ENCODE measurements at places on chromosomes 7 and 10. TPM values are rescaled to one million over a fixed set of nuclear protein-coding genes. Genes with fewer than 3 reads are reported as not detected.

Gene TACC2
- not detected for total RNA-seq

Gene IFRD1
- 51.7 TPM for total RNA-seq

Gene SFRP4
- not detected for total RNA-seq

Gene CHAT
- 2.2 TPM for total RNA-seq

Gene ACSM6
- total RNA-seq: not detected

Gene ACBD7
- 4.8 TPM for total RNA-seq

Gene CLDN4
- not detected for total RNA-seq

Gene EGFR
- not detected for total RNA-seq

Gene SPDYE6
- not detected for total RNA-seq

Gene MRC1
- not detected for total RNA-seq

Gene PLAC9
- total RNA-seq: not detected

Gene SFTPA1
- total RNA-seq: not detected

Gene ANKRD1
- not detected for total RNA-seq

DNA sequence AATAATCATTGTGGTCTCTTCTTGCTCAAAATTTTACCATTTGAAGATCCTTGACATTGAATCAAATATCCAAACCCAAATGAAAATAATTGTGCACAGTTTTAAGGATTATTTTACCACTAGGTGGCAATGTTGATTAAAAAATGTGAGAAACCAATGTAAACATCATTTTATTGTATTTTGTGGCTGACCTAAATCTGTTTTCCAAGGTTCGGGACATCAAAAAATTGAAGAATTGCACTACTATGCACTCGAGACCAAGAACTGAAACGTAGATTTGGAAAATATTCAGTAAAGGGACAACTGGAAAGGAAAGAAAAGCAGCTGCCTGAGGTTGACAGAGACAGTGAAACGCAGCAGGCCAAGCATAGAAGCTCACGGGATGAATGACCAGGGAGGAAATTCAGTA is 259.3 kb downstream of the SNX13 start:
- DNase-seq: no peak

DNA sequence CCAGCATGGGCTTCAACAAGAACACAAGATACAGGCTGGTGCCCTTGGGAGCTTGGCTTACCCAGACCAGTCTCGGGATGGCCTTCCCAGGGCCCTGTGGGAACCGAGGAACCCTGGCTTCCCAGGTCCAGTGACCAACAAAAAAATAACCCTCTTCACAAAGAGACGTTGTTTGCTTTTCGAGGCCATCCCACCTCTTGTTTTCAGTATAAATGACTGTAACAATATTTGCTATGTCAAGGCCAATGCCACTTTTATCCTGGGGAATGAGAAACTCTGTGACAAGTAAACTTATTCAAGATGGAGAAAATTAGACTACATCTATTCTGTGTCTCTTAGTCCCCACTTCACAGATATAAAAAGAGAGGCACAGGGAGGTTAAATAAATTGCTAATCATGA is 138.8 kb downstream of the PRPF18 start:
- no peak for DNase-seq

DNA sequence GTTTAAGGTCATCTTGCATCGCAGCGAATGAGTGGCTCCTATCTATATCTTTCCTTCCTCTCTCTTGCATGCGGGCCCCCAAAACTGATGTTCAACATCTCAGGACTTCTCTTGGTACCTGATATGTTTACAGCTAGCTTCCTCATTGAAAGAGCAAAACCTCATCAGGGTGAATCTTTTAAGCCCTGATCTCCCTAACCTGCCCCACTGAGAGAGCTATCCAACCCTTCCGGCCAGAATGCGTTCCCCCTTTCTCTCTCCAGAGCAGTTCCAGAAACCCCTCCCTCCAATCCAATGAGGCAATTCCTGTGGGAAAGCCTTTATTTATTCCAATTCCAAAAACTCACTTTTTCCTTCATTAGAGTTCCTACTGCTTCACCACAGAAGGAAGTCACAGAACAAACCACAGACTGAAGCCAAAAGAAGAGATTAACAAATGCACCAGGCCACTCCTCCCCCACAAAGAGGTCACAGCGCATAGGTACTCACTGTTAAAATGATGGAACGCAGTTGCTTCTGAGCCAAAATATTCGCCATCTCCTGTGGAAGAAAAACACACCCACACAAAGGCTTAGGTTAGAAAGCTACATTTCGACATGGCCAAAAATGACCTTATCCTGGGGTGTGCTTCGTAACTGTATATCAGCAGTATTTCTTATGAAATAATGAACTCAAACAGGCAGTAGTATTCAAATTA is 232.4 kb downstream of the ELMO1 start:
- no peak for DNase-seq

- no peak for DNase-seq
Measured at GRCh38 chr7:68470836-68471435, 1127.3 kb upstream of the AUTS2 start.

- DNase-seq: no peak
Measured at GRCh38 chr7:107810626-107811025, 7.6 kb upstream of the SLC26A3 start.

DNA sequence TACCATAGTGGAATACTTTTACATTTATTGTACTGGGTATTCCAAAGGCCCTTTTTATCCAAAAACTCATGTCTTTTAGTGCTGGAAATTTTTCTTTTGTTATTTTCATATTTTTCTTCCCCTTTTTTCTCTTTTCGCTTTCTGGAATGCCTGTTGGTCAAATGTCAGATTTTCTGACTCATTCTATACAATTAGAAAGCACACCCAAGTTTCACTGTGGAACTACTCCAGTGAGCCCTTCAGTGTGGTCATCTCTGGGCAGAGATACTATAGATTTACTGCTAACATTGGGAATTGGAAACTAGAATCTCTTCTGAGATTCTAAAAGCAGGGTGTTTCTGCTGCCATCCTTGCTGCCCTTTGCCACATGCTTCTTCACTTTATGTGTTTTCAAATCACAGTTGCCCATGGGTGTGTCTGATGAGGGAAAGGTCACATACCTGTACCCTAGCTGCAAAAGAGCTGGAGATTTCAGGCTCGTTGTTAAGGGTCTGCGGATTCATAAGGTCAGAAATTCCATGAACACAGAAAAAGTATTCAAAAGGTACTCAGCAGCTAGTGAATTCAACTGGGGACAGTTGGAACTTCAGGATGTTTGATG is 5.6 kb upstream of the WASL start:
- DNase-seq: no peak

DNA sequence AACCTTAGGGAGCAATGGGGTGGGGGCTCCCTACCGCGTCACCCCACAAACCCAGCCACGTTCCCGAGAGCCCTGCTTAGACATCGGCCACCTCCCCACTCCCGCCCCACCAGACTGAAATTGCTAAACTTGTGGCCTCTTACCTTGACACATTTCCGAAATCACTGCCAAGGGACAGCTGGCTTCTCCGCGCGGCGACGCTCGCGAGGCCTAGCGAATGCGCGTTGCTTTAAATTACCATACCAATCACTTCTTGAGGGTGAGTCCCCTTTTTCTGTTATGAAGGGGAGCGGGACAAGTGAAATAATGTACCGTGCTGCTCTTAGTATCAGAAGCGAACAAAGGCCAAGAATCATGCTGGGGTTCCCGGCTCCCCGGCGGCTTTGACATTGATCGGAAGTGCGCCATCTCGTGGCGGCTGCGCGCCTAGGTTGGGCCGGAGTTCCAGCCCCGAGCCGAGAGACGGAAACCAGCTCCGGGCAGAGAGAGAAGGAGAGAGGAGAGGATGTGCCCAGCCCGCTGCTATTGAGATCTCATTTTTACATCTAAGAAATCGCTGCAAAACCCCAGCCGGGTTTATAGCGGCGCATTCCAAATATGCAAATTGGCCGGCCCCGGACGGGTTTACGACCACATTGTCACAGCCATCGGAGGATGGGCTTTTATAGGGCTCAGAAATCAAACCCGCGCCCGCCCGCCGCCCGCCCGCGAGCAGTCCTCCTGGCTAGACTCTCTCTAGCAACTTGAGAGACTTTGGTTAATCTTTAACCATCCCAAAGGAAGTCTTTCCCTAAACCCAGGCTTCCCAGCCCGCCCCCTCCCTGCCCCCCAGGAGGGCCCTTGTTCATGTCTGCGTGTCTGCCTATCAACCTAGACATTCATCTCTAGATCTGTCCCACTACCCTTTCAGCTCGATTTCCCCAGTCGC is 5.3 kb downstream of the HOXA11 start:
- DNase-seq: peak; percentile 45

DNA sequence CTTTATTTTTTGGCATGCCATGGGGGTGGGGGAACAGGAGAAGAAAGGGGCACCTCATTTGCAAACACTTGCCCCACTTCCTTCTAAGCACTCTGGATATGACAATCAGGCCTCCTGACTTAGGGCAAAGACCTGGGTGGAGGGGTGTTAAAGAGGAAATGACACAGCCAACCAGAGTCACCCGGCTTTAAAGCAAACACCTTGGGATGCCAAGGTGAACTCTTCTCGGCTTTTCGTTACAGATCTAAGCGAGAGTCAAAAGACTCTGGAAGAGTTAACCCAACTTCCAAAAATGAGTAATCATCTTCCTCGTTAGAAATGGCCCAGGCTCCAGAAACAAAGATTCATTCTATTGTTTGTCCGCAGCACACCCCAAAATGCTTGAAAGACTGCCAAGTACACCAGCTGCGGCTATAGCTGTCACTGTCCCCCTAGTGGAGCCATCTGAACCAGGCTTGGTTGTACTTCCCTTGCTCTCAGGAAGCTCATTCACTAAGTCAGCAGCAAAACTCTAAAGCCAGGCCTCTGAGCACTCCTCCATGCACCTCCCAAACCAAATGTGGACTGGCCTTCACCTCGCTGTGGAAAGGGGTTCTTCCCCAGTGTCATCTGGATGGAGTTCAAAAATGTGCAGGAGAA is 24.8 kb downstream of the FAM53B start:
- DNase-seq: peak; percentile 47

- no peak for DNase-seq
Measured at GRCh38 chr10:116098411-116099022, 174.5 kb downstream of the GFRA1 start.

DNA sequence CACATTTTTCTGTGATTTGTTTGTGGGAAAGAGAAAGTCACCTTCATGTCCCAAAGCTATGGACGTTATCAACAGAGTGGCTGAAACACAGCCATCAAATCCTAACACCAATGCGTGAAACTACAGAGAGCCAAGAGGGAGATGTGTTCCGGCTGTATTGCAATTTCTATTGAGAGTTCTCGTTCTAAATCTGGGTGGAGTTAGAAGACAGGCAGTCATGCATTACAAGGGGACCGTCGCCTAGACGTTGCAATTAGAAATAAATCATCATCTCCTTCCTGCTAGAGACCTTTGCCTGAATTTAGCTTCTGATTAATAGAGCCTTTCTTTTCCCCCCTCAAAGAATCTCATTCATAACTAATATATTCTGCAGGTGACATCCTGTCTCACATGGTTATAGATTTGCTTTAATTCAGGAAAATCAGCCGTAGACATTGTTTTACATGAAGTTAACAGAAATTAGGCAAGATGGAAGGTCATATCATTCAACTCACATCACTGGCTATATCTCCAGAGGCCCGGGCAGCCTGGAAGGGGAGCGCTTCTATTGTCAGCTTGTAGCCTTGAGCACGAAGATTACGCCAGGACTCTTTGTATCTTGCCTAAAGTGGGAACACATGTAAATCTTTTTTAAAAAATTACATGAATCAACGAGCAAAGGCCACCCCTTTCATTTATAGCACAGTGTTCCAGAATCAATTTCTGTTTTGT is 52.6 kb downstream of the HABP2 start:
- no peak for DNase-seq

GRCh38 chr7:76372984-76373833 is 14.4 kb upstream of the YWHAG start:
- DNase-seq: no peak

GRCh38 chr7:133654547-133654946 is 401.7 kb downstream of the EXOC4 start:
- DNase-seq: no peak

GRCh38 chr10:13767676-13768178 is 181.0 kb downstream of the PRPF18 start:
- no peak for DNase-seq

GRCh38 chr7:134362587-134363483 is 46.1 kb upstream of the SLC35B4 start:
- DNase-seq: no peak

GRCh38 chr7:50733552-50733951 is 49.1 kb downstream of the GRB10 start:
- DNase-seq: no peak

- no peak for DNase-seq
Measured at GRCh38 chr7:130367088-130367755, 13.1 kb upstream of the CPA1 start.

- DNase-seq: no peak
Measured at GRCh38 chr10:61073391-61073790, 129.4 kb upstream of the RHOBTB1 start.

- DNase-seq: no peak
Measured at GRCh38 chr7:836429-836828, 4.2 kb downstream of the SUN1 start.

DNA sequence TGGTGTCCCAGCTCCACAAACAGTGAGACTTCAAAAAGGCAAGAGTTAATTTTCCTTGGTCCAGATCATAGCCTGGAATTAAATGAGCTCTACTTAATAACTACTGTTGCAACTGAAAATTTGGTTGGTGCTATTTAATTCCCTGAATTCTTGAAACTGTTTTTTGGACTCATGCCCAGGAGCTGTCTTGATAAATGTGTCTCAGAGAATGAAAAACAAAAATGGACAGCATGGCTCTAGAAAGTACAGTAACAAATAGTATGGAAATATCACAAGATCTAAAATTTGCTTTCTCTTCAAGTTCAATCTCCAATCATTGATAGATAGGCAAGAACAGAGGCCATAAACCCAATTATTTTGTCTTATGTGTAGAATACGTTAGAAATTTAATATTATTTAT is 42.5 kb downstream of the CCDC71L start:
- no peak for DNase-seq

DNA sequence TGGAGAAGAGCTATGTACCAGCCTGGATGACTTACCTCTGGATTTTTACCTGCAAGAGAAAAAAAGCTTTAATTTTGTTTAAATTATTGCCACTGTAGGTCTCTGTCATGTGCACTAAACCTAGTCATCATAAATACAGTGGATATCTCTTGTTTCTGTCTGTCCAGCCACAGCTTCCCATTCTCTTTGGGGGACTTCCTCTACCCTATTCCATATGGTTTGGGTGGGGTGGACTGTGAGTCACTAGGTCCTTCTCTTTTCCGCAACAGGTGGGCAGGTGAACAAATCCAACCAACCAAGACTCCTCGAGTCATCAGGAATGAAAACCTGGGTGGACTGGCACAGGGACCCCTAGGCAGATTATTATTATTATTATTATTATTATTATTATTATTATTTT is 87.3 kb upstream of the CYTH3 start:
- no peak for DNase-seq

GRCh38 chr7:68706291-68706690 is 892.0 kb upstream of the AUTS2 start:
- no peak for DNase-seq

DNA sequence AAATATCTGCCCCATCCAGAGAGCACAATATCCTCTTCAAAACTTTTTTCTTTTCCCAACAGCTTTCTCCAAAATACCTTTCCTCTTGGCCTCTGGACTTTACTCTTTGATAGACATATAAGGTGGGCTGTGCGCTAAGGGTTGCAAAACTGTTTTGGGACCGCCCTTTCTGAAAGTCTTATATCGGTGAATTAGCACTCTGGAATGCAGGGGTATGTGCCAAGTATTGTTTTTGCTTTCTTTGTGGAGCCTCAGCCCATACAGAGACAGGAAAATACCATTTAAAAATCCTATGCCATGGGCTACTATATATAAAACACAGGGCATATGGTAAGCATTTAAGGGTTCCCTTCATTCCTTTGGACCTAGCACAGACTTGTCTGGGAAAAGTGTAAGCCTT is 37.7 kb downstream of the PPP1R17 start:
- DNase-seq: no peak

Data from activated T-helper 2 cell treated with anti-CD3 and anti-CD28 coated beads, Interferon-gamma antibody, Interleukin-2, Interleukin-4, amounts not matched to agents 10 μg/mL and 5 μg/mL and 100 μg/mL, durations not matched to agents 14 hours and 24 hours and 36 hours (primary cell).